ENCODE measurements at places on chromosomes 2 and 18. TPM values are rescaled to one million over a fixed set of nuclear protein-coding genes. Genes with fewer than 3 reads are reported as not detected.
A peak's percentile ranks its signal among the peaks of the same experiment; 100 is the strongest.

GRCh38 chr18:57220930-57221483 lies 74.1 kb downstream of the BOD1L2 start:
- no peak for DNase-seq
- no peaks in the 10 kb centered on the region for H3K4me1 ChIP-seq
- H3K27ac ChIP-seq, result no peak overlapping the region
- peaks cover 56% of the 10 kb centered on the region for H3K27me3 ChIP-seq
- H3K36me3 ChIP-seq, result no peaks in the 10 kb centered on the region

DNA sequence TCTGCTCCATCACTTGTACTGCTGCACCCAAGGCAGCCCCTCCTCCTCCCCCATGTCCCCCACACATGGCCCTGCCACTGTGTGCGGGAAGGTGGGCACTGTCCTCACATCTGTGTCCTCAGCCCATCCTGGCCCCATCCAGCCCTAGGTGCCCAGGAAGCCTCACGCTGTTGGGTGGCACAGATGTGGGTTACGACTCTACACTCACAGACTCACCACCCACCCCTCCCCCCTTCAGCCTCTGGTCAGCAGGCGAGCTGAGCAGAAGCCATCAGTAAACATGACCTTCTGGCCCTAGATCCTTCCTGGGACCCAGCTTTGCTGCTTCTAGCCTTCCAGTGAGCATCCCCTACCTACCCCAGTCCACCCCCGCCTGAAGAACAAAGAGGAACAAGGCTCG lies 43.0 kb downstream of the ADCY3 start:
- H3K36me3 ChIP-seq, result no peaks in the 10 kb centered on the region
- H3K27me3 ChIP-seq, result no peaks in the 10 kb centered on the region
- peaks cover 30% of the 10 kb centered on the region for H3K4me1 ChIP-seq
- no peak for DNase-seq
- no peak overlapping the region for H3K27ac ChIP-seq

GRCh38 chr2:11366326-11366741 lies 21.9 kb upstream of the ROCK2 start:
- peaks cover 21% of the 10 kb centered on the region for H3K4me1 ChIP-seq
- H3K27me3 ChIP-seq, result no peaks in the 10 kb centered on the region
- H3K27ac ChIP-seq, result no peak overlapping the region
- no peaks in the 10 kb centered on the region for H3K36me3 ChIP-seq

Gene OSR1
- total RNA-seq, result 2.7 TPM

GRCh38 chr2:237156031-237156856 lies 70.6 kb downstream of the COPS8 start:
- H3K4me1 ChIP-seq, result peaks cover 27% of the 10 kb centered on the region
- peak overlapping the region; percentile 86 for H3K27ac ChIP-seq
- peaks cover 8% of the 10 kb centered on the region for H3K27me3 ChIP-seq
- H3K4me3 ChIP-seq, result no peak overlapping the region
- peak; percentile 66 for DNase-seq

DNA sequence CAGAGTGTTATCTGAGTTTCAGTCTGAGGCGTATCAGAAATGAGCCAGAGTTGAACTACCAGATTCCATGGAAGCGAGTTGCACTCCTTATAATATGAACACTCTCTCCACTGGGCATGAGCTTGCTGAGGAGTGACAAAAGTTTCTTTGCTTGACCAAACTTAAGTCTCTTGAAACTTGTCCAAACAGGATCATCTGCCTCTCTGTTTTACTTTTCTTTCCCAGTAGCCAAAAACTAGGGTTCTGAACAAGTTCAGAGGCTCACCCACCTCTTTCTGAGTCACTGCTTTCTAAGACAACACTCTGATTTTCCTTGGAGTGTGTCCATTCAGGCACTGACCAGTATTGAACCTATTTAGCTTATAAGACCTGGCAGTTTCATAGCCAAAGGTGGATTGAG lies 233.2 kb upstream of the TCF4 start:
- H3K4me1 ChIP-seq, result no peaks in the 10 kb centered on the region
- H3K27me3 ChIP-seq, result no peaks in the 10 kb centered on the region
- no peak for DNase-seq
- no peak overlapping the region for H3K27ac ChIP-seq

GRCh38 chr2:178523596-178524134 lies 43.4 kb downstream of the PLEKHA3 start:
- H3K27me3 ChIP-seq, result no peaks in the 10 kb centered on the region
- peak overlapping the region; percentile 77 for H3K27ac ChIP-seq
- H3K4me3 ChIP-seq, result peak overlapping the region; percentile 73
- peaks cover 15% of the 10 kb centered on the region for H3K4me1 ChIP-seq
- DNase-seq, result no peak
- peaks cover 32% of the 10 kb centered on the region for H3K36me3 ChIP-seq

DNA sequence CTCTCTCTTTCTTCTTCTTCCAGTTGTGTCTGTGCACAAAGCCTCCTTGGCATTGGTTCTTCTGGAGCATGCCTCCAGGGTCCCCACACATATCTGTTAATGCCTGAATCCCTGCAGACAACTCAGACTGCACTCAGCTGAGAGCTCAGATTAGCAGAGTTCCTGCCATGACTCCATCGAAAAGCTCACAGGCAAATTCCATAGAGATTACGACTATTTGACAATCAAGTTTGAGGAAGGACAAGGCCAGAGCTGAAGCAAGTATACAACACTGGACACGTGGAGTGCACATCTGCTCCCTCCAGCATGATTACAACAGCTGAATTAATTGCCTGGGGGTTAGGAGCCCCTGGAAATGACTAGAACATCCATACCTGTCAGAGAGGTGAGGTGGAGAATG lies 190.7 kb downstream of the INSIG2 start:
- no peaks in the 10 kb centered on the region for H3K4me1 ChIP-seq
- no peak overlapping the region for H3K4me3 ChIP-seq
- no peak overlapping the region for H3K27ac ChIP-seq
- no peak for DNase-seq
- H3K36me3 ChIP-seq, result no peaks in the 10 kb centered on the region

Gene MPP4
- total RNA-seq, result not detected

- H3K27ac ChIP-seq, result no peak overlapping the region
- no peak for DNase-seq
- peaks cover 51% of the 10 kb centered on the region for H3K4me1 ChIP-seq
- no peak overlapping the region for H3K4me3 ChIP-seq
- no peaks in the 10 kb centered on the region for H3K36me3 ChIP-seq
- no peaks in the 10 kb centered on the region for H3K27me3 ChIP-seq
These were observed 81.3 kb upstream of the PELI1 start for GRCh38 chr2:64225491-64225890.

Gene TUBA3D
- total RNA-seq, result 86.3 TPM

DNA sequence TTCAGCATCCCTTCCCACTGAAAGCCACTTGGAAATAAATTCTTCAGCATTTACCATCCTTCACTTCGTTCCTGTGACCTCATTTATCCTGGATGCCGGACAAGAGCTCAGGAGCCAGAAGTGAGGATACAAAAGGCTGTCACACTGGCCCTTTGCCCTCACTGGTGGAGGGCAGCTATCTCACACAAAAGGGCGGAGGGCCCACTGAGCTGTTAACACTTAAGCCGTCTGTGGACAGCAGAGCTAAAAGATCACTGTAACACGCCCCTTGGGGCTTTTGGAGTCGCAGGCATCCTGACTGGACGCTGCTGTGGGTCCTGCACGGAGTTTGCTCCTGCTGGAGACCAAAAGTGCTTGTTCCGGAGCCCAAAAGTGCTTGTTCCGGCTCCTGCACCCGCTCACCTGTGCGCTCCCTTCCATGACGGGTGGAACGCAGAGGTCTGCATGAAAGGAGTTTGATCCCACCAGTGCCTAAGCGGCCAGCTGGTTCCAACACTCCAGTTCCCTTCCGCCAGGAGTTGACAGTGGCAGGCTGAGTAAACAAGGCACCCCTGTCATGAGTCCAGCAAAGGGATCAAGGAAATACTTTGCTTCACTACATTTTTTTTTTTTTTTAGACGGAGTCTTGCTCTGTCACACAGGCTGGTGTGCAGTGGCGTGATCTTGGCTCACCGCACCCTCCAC lies 572.0 kb upstream of the LINC00305 start:
- H3K4me1 ChIP-seq, result no peaks in the 10 kb centered on the region
- no peak for DNase-seq
- no peak overlapping the region for H3K27ac ChIP-seq
- H3K36me3 ChIP-seq, result no peaks in the 10 kb centered on the region
- H3K4me3 ChIP-seq, result no peak overlapping the region

Gene OR6B2
- total RNA-seq, result not detected

GRCh38 chr2:205763708-205764211 lies 81.5 kb downstream of the NRP2 start:
- H3K4me3 ChIP-seq, result no peak overlapping the region
- peaks cover 41% of the 10 kb centered on the region for H3K27me3 ChIP-seq
- DNase-seq, result peak; percentile 29
- H3K36me3 ChIP-seq, result no peaks in the 10 kb centered on the region

Gene ABCB11
- total RNA-seq, result 0.05 TPM

Gene FBLN7
- total RNA-seq, result 0.60 TPM

Gene TRABD2A
- 0.49 TPM for total RNA-seq

- H3K27ac ChIP-seq, result no peak overlapping the region
- H3K27me3 ChIP-seq, result no peaks in the 10 kb centered on the region
- no peak overlapping the region for H3K4me3 ChIP-seq
- DNase-seq, result no peak
These were observed 300.4 kb downstream of the KCNS3 start for GRCh38 chr2:18178736-18179349.

Gene CFLAR
- total RNA-seq, result 238 TPM

GRCh38 chr2:112996635-112997034 lies 8.6 kb upstream of the IL36A start:
- H3K27ac ChIP-seq, result no peak overlapping the region
- H3K4me3 ChIP-seq, result no peak overlapping the region
- no peak for DNase-seq
- H3K36me3 ChIP-seq, result no peaks in the 10 kb centered on the region
- H3K4me1 ChIP-seq, result no peaks in the 10 kb centered on the region
- peaks cover 13% of the 10 kb centered on the region for H3K27me3 ChIP-seq

Gene PARD6G
- 2.0 TPM for total RNA-seq

- no peak overlapping the region for H3K4me3 ChIP-seq
- no peaks in the 10 kb centered on the region for H3K36me3 ChIP-seq
- DNase-seq, result no peak
- no peaks in the 10 kb centered on the region for H3K4me1 ChIP-seq
- no peak overlapping the region for H3K27ac ChIP-seq
These were observed 22.2 kb upstream of the POMC start for GRCh38 chr2:25190536-25190935.

DNA sequence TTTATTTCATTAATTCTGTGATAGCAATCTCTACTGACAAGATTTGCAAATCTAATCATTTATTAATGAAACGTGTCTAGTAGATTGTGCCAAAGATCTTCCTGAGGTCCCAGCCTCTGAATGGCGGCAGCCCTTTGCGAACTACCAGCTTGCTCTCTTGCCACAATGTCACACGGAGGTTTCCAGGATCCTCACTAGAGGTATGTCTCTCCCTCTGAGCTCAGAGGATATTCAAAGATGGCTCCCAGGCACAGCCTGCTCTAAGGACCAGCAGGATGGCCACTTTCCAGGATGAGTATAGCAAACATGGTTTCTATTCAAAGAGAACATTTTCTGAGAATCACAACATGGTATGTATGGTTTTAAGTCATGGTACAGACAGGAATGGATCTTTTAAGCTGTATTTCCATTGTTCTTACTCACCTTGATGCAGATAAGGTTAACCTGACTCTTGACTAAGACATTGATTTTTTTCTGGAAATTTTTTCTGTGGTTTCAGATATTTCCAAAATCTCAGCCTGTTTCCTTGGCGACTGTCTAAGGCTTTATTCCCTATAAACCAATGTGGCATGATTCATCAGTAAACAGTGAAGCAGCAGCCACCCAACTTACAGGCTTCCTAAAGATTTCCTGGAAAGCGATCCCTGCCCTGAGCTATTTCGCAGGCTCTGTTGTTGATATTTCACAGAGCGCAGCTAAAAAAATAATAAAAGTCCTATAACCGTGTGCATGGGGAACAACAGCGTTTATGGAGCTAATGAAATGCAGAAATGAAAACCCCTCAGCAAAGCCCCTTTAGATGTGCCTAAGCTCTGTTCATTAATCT lies 54.1 kb upstream of the KLF7 start:
- no peaks in the 10 kb centered on the region for H3K27me3 ChIP-seq
- no peaks in the 10 kb centered on the region for H3K36me3 ChIP-seq
- no peak overlapping the region for H3K4me3 ChIP-seq

GRCh38 chr18:63083020-63083531 lies 236.5 kb downstream of the BCL2 start:
- no peaks in the 10 kb centered on the region for H3K27me3 ChIP-seq
- no peak overlapping the region for H3K27ac ChIP-seq
- H3K4me1 ChIP-seq, result no peaks in the 10 kb centered on the region
- H3K36me3 ChIP-seq, result no peaks in the 10 kb centered on the region
- no peak for DNase-seq

DNA sequence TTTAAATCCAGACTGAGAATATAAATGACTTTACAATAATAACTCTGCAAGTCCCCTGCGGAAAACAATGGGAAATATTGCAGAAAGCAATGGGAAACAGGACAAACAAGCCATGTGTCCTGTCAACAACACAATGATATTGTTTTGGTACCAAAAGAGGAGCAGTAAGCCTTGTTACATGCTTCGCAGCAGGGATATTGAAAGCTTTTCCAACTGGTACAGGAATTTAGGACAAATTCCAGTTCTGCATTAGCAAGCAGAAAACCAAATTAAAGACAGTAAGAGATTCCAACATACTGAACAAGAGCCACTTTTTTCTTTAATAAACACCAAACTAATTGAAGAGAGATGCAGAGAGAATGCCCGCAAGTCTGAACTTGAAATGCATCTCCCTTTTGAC lies 30.0 kb downstream of the FRZB start:
- no peak for DNase-seq
- H3K27me3 ChIP-seq, result no peaks in the 10 kb centered on the region
- no peaks in the 10 kb centered on the region for H3K36me3 ChIP-seq

Gene OTOF
- not detected for total RNA-seq

DNA sequence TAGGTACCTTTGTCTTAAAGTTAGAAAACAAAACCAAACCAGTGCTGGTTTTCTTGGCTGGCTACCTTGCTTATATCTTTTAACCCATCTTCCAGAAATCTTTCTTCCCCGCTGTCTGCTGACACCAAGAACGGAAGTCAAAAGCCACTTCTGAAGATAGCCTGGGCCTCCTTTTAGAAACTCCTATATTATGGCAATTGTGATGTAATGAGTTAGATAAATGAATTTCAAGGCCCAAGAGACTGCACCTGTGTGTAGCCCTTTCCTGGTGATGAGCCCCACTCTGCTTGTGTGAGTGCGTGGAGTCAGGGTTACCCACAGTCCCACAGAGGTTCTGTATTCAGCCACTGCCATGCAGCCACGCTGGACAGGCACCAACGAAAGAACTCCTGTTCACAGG lies 60.7 kb downstream of the ARMC9 start:
- H3K4me3 ChIP-seq, result no peak overlapping the region
- H3K36me3 ChIP-seq, result peaks cover 7% of the 10 kb centered on the region
- no peak for DNase-seq
- no peaks in the 10 kb centered on the region for H3K27me3 ChIP-seq

DNA sequence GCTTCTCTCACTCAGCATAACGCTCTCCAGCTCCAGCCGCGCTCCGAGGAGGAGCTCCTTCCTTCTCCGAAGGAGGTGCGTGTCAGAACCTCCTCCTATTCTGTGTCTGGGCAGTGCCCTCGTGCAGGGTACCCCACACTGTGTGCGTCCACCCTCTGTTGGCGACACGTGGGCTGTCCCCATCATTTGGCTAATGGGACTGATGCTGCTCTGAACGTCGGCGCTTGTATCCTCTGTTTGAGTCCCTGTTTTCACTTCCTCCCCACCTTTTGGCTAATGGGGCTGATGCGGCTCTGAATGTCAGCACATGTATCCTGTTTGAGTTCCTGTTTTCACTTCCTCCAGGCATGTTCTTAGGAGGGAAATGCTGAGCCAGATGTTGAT lies 22.2 kb downstream of the KCNG2 start:
- no peaks in the 10 kb centered on the region for H3K36me3 ChIP-seq
- H3K4me3 ChIP-seq, result no peak overlapping the region
- H3K27ac ChIP-seq, result no peak overlapping the region
- DNase-seq, result no peak
- peaks cover 60% of the 10 kb centered on the region for H3K27me3 ChIP-seq
- no peaks in the 10 kb centered on the region for H3K4me1 ChIP-seq

All from left ventricle myocardium inferior (tissue), 1 donor.